ENCODE measurements at places on chromosomes 1 and 21.
A peak's percentile ranks its signal among the peaks of the same experiment; 100 is the strongest.

- no peak for DNase-seq
Measured at GRCh38 chr21:44424608-44425306, 30.6 kb upstream of the LRRC3 start.

DNA sequence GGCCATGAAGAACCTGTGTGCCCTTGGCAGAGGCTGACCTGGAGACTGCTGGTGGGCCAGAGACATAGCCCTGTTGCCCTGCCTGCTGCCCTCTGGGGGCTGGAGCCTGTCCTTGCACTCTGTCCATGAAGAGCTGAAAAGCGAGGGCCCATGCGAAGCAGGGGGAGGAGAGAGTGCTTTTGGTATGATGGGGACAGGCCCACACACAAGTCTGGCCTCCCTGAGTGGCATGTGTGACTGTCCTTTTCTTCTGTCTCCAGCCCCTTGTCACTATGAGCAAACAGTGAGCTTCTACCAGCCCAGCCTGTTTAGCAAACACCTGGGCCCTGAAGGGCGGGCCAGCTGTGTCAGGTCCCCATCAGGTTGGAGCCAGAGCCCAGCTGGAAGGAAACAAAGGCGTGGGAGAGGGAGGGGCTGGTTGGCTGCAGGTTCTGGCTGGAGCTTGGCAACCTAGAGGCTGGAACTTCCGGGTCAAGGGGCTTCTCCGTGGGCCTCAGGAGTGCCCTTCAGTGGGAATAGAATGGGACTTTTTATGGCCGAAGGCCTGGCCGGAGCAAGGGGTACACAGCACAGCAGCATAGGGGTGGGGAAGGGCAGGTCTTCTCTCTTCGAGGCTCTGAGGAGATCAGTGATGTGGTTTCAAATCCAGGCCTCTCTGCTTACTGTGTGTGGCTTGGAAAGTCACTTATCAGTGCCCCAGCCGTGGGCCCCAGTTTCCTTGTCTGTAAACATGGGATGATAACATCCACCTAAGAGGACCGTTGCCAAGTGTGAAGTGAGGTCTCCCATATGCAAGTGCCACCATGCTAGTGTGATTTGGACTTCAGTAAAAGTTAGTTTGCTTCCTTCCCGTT is 14.3 kb downstream of the QSOX1 start:
- no peak for DNase-seq

GRCh38 chr1:45442272-45442671 is 48.7 kb downstream of the TESK2 start:
- DNase-seq = no peak

DNA sequence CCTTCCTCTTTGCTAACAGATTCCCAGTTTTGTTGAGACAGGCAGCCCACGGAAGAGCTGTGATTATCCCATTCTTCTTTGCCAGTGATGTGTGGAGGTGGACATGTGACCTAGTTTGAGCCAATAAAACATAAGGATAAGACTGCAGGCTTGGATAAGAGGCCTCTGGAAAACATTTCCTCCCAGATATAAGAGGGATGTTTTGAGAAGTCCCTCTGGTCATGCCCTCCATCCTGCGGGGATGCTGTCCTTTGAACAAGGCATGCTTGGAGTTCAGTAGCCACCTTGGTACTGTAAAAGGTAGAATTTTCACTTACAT is 155.7 kb downstream of the TM2D1 start:
- DNase-seq = no peak

DNA sequence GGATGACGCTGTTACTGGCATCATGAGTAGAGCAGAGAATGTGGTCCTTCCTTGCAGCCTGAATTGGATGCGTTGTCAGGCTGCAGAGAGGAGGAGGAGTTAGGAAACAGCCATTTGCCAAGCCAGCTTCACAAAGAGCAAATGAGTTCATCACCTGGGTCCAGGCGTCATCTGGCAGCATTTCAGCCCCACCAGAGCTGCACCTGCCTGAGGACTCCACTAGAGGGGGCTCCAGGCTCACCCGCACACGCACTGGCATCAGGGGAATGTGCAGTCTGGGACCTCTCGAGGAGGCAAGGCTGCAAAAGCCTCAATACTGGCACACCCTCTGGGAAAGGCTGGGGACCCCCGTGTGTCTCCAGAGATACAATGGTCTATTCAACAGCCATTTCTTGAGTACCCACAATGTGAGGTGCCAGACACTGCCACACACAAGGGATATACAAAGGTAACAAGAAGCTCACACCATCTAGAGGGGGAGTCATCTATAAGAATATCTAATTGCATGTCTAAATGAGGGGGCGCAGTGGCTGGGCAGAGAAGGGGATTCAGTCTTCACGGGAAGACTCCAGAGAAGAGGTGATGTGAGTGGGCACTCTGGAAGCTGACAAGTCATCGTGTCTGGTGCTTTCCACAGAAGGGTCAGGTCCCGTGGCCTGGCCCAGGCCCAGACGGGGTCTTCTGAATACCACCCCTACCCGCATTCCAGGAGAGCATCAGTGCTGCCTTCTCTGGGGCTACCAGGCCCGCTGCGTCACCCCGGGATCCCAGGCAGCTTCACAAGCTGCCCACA is 53.5 kb upstream of the CNTN2 start:
- peak; percentile 50 for DNase-seq

DNA sequence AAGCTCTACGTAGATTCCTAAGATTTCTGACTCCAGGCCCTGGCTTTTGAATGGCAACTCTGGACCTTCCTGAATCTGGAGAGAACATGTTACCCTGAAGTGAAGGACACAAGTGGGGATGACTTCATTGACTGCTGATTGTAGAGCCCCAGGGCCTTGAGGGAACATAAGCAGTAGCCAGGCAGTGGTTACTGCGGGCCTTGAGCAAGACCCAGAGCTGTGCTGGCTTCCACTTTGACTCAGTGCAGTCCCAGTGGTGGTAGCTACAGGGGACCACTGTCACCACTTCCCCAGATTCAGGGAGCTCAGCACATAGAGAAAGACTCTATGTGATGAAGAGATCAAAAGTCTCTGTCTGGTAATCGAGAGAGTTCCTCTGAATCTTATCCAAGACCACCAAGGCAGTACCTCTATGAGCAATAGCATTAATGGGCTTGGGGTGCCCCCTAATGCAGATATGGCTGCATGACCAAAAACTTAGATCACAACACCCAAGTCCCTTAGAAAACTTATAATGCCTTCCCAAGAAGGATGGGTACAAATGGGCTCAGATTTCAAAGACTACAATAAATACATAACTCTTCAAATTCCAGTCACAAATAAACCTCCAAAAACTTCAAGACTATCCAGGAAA is 1278.3 kb downstream of the AMY1C start:
- DNase-seq = no peak

DNA sequence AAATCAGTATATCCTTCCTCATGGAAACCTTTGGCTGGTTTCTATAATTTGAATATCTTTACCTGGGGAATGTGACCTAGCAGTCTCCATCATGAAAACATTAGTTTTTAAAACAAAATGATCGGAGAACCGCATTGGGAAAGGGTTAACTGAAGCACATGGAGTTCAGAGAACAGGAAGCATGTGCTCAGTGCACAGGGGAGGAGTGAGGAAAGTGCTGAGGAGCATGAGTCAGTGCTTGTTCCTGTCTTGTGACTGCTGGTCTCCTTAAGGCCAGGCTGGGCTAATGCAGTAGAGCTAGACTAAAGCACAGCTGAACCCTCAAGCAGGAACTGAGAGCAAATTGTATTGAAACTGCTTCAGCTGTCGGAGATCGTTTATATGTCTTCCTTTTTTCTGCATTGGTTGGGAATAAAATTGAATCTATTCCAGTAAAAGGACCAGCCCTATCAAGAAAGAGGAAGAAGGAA is 5.8 kb downstream of the IFI16 start:
- DNase-seq = no peak

DNA sequence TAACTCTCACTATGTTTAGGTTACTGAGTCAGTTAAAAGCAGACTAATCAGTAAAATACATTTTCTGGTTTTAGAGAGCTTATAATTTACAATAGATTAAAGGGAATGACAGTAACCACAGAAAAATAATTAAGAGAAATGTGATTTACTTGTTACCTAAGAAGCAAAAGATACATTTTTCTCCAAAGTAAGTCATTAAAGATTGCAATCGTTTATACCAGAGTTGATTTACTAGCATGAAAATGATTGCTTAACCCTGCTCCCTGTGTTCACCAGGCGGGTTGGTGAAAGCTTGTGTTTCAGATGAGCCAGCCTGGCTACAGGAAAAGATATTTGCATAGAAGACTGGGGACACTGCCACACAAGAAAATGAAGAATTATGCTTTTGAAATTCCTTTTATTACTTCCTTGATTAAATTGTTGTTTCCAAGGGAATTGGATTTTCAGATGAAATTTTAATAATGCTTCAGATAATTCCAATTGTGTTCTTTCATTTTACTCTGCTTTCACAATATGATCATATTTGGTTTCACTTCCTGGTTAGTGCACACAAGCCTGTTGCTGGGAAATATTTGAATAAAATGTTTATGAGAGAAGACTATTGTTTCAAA is 27.9 kb downstream of the LRRC8B start:
- peak; percentile 58 for DNase-seq
